ENCODE measurements at places on chromosomes 5 and 9.

DNA sequence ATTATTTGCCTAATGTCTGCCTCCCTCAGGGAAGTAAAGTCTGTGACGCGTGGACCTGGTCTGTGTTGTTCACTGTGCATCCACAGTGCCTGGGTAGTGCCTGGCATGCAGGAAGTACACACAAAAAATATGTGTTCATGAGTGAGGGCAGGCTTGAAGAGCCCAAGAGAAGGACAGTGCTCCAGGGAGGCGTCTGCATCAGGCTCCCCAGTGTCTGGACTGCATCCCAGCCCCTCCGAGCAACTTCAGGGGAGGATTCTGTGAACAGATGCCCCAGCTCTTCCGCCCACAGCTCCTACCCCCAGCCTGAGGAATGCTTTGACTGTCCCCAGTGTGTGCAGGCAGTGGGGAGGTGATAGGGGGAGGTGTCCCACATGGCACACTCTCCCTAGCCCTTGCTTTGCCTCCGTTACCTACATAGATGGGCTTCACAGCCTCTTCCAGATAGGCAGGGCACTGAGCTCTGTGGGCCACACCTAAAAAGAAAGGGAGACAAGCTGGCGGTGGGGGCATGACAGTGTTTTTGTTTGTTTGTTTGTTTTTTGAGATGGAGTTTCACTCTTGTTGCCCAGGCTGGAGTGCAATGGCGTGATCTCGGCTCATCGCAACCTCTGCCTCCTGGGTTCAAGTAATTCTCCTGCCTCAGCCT lies 25.4 kb downstream of the IRF1 start:
- DNase-seq: no peak

- DNase-seq: no peak
These were observed 218.7 kb downstream of the IRX2 start for GRCh38 chr5:2532809-2533208.

- DNase-seq: no peak
These were observed 25.5 kb downstream of the EGR1 start for GRCh38 chr5:138490648-138491283.

- DNase-seq: no peak
These were observed 409.2 kb upstream of the KLF4 start for GRCh38 chr9:107898761-107899160.

GRCh38 chr9:136665111-136665703 lies 2.5 kb downstream of the EGFL7 start:
- DNase-seq: peak; percentile 81

- DNase-seq: no peak
These were observed 49.0 kb downstream of the GSN start for GRCh38 chr9:121316852-121317373.

GRCh38 chr9:131222460-131222859 lies 53.9 kb downstream of the FAM78A start:
- no peak for DNase-seq

GRCh38 chr9:112755016-112755427 lies 4.5 kb downstream of the SNX30 start:
- DNase-seq: no peak

- no peak for DNase-seq
These were observed 64.8 kb upstream of the CLINT1 start for GRCh38 chr5:157923765-157924164.

GRCh38 chr9:15243081-15243480 lies 63.9 kb downstream of the TTC39B start:
- DNase-seq: no peak

- no peak for DNase-seq
These were observed 84.6 kb downstream of the AOPEP start for GRCh38 chr9:94811074-94811473.

DNA sequence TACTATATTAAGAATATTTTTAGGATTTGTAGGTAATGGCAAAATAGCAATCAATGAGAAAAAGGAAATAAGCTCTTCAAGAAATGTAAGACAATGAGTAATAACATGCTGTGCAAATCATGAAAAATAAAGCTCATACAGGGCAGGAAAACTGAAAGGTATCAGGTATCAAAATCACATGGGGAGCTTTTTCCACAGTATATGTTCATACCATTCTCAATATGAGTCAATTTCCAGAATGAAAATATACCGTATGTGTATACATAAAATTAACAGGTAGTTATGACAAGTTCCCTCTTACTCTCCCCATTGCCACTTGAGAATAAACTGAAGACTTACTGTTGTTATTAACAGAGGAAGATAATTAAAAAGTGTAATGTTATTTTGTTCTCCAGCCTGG lies 35.9 kb downstream of the EFCAB9 start:
- no peak for DNase-seq

DNA sequence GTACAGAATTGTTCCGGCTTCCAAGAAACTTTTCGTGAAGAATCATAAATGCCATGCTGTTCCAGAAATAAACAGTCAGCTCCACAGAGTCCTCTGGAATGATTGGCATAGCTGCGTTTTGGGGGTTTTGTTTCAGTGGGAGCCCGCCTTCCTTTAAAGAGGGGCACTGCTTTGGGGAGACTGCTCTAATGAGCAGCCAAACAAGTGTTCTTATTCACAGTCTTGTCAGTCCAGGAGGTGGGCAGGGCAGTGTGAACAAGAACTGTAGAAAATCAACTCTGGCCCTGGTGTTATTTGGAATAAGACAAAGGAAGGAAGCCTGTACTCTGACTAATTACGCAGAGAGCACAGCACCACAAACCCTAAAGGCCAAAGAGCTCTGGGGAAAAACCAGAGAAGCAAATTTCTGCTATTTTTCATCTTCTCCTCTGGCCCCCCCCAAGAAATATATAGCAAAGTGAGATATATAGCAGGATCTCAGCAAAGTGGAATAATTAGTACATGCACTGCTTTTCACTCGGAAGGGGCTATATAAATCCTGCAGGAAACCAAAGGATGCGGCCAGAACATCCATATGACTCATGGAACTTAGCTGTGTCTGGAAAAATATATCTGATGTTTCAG lies 92.9 kb downstream of the GLDC start:
- DNase-seq: no peak

DNA sequence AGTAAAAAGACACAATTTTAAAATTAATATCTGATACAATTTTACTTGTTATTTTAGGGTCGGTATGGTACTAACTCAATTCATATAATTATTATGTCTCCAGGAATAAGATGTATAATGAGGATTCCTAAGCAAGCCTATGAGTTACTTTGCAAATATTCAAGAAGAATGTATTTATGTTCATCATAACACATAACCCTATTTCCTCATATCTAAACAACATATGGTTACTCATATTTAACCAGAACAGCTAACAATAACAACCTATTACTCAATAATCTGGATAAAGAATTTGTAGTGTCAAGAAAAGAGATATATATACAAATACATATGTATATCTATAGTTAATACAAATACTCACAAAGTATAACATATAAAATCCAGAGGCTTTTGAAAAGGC lies 285.9 kb downstream of the ARL15 start:
- no peak for DNase-seq

GRCh38 chr9:97046228-97046627 lies 7.3 kb upstream of the CTSV start:
- no peak for DNase-seq

DNA sequence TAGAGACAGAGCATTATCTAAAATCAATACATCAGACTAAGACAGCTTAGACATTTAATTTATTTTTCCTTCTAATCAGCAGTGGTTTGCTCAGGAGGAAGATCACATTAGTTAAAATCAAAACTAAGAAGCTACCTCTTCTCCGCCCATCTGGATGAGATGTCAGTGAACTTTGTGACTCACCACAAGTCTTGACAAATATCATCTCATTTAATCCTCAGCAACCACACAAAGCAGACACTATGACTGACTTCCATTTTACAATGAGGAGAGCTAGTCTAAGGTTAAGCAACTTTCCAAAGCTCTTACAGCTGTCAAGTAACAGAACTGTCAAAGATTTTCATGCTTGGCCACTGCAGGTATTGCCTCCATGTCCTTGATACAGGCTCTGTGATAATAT lies 289.5 kb downstream of the DEPDC1B start:
- DNase-seq: no peak

- no peak for DNase-seq
These were observed 102.2 kb upstream of the SPRY4 start for GRCh38 chr5:142427015-142427364.
